ENCODE measurements at places on chromosomes 7 and 10. TPM values are rescaled to one million over a fixed set of nuclear protein-coding genes. Genes with fewer than 3 reads are reported as not detected.

The SMKR1 gene
- total RNA-seq: 0.13 TPM

The PTF1A gene
- not detected for total RNA-seq

The MAGI2 gene
- total RNA-seq: 7.2 TPM

The PRSS1 gene
- total RNA-seq: not detected

The TMEM178B gene
- total RNA-seq: not detected
